ENCODE measurements at places on chromosomes 16 and 17.

DNA sequence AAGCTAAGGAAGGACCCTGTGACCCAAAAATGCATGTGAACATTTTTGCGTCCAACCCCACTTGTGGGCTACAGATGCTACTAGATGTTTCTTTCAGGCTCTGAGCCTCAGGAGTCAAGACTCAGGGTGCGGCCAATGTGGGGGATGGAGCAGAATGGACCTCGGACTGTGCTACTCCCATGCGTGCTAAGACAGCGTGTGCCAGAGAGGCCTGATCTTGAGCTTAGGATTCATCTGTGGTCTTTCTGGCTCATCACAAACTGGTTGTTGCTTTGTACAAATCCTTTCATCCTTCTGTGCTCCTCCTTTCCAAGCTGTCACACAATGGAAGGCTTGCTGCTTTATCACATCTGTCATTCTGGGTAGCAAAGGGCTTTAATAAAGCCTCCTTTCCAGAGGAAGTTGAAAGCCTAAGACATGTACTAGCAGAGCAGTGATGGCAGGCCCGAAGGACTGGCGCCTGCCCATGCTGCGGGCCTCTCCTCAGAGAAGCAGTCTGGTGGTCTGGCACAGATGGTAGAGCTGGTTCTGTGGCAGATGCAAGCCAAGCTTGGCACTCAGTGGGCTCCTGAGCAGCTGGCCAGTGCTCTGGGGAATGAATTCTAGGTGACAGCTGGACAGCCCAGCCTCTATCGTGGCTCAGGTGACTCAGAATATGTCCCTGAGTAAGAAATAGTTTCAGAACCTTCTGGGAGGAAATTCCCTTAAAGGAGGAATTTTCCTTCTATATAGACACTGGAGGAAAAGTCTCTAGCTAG is 27.8 kb downstream of the COG4 start:
- DNase-seq = no peak

DNA sequence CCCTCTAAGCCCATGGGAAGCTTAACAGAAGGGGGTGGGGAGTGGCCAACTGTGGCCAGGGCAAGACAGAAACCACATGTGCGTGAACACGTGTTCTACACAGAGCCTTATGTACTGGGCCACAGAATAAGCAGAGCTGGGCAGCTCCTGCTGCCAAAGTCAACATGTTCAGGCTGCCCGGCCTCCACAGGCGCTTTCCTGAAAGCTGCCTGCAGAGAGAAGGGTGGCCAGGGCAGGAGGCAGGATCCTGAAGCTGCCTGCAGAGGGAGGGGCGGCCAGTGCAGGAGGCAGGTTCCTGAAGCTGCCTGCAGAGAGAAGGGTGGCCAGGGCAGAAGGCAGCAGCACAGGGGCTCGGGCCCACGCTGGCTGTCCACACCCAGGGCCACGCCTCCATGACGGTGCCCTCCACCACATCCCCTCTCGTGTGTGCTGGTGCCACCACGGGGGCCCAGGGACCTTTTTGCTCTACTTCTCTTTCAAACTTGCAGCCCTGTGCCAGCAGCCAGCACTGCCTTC is 79.5 kb downstream of the ANKRD11 start:
- DNase-seq = no peak

- peak; percentile 75 for DNase-seq
Measured at GRCh38 chr17:74433421-74434121, 1.7 kb downstream of the GPRC5C start.

- no peak for DNase-seq
Measured at GRCh38 chr17:77036136-77036840, 104.5 kb upstream of the SEC14L1 start.

DNA sequence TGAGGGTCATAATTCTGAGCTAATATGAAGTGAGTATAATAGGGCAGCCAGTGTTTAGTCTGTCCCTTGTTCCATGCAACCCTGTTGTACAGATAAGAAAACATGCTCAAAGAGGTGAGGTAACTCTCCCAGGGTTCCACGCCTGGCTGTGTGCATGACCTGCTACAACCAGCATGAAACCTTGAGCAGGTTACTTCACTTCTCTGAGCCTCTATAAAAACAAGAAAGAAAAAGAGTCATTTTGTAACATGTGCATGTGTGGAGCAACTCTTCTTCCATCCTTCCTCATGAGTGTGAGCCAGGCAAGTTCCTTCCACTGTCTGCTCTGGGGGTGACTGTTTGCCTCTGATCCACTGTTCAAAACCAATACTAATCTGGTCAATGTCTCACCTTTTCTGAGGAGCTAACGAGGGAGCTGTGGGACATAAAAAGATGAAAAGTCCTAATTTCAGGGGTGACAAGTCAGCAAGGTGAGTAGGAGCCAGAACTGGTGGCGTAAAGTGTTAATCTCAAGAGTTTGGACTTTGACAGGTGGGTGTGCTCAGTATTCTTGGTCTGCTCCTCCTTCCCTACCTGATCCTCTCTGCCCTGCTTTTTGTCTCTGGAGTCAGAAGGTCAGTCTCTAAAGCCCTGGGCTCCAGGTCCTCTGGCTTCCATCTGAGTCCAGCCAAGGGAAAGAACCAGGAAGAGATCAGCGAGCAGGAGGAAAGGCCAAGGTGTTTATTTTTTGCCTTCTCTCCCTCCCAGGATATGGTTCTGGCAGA is 21.5 kb downstream of the GFOD2 start:
- DNase-seq = no peak

DNA sequence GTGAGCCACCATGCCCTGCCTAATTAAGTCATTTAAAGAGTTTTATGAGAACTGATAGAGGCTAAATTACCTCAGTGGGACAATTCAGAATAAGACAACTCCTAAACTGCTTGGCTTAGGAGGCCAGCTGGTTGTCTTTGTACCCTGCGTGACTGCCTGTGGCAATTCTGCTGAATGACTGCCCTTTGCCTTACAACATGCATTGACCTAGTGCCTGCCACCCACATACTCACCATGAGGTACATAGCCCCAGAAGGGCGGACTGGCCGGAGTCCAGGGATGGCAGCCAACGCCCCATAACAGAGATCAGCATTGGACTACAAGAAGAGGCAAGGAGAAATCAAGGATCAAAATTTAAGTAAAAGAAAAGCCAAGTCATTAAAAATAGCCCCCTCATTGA is 7.3 kb downstream of the TAT start:
- DNase-seq = no peak
